ENCODE measurements at places on chromosomes 16 and 17.

DNA sequence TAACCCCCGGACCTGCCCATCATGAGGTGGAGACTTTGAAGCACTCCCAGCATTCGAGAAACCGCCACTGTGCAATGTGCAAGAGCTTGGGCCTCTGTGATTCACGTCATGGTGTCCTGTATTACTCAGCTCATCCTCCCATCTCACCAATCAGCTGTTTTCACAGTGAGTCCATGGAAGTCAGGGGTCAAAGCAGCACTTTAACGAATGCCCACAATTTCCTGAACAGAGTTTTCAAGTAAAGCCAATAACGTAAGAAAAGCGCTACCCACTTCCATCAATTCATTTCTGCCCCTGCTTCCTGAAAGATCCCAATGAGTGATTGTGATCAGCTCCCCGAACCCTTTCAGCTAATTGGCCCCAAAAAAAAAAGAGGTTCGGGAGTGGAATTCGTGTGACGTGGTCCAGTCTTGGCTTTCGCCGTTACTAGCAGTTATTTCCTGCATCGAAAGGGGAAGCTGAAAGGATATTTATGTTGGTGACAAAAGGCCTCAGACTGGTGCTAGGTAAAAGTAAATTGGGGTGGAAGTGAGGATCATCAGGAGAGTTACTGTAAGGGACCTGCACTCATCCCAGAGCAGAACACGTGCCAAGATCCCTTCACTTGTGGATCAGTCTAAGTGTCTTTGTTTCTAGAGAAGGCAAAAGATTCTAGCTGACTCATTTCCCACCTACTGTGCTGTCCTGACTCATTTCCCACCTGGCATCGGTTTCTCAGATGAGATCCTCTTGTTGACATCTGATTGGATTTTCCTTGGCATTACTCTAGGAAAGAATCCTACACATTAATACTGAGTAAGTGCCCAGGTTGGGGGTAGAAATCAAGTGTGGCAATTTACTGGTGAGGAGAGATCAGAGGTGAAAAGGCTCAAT is 136.7 kb upstream of the NUDT7 start:
- DNase-seq, result no peak

DNA sequence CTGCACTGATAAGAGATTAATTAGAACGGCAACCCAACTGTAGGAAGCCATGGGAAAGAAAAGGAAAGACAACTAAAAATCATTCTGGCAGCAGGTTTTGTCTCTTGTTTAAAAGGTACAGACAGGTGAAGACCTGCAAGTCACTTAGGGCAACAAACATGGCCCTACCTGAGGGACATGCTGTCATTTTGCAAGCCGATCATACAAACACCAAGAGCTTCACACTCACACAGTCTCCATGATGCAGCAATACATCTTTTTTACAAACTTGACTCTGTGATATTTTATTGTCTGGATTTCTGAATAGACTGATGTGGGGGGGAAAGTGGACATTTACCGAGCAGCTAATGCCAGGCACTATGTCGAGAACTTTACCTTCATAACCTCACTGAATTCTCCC is 101.8 kb downstream of the PARN start:
- no peak for DNase-seq

GRCh38 chr16:65947951-65948350 is 418.5 kb upstream of the CDH5 start:
- no peak for DNase-seq

GRCh38 chr17:9707948-9708347 is 62.6 kb downstream of the USP43 start:
- no peak for DNase-seq

DNA sequence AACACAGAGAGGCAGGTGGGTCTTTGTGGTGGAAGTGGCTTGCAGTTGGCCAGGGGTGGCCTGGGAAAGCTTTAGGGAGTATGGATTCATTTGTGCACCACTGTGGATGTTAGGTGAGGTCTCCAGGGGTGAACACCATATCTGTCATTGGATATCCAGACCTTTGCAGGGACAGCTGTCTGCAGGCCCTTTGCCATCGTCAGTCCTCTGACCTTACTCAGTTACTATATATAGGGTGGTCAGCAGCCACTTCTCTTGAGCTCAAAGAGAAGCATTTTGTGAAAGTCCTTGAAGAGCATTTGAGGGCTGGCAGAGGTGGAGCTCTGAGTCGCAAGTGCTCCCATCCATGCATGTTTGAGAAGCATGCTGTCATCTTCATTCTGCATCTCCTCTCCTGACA is 40.4 kb downstream of the TMEM11 start:
- no peak for DNase-seq

DNA sequence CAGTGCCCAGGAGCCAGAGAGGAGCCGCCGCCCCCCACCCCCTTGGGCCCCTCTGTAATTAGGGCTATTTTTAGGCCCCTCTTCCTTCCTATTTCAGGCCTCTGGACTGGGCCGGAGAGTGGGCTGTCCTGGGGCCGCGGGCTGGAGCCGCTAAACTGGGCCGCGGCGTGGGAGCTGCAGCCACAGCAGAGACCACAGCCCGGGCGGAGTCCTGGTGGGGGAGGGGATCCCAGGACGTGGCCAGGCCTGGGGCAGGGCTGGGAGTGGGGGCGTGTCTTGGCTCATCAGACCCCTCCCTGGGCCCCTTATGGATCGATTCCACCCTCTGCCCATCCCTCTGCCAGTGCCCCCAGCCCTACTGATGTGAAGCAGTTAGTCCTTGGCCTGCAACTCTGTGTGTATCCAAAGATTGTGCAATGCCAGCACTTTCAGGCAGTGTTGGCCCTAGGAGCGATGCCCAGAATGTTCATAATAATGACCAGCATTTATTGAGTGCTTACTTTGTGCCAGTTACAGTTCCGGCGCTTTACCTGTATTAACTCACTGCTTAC is 15.0 kb upstream of the TAC4 start:
- no peak for DNase-seq

- DNase-seq, result no peak
Observed at GRCh38 chr17:17865035-17865434, 28.2 kb upstream of the SREBF1 start.

DNA sequence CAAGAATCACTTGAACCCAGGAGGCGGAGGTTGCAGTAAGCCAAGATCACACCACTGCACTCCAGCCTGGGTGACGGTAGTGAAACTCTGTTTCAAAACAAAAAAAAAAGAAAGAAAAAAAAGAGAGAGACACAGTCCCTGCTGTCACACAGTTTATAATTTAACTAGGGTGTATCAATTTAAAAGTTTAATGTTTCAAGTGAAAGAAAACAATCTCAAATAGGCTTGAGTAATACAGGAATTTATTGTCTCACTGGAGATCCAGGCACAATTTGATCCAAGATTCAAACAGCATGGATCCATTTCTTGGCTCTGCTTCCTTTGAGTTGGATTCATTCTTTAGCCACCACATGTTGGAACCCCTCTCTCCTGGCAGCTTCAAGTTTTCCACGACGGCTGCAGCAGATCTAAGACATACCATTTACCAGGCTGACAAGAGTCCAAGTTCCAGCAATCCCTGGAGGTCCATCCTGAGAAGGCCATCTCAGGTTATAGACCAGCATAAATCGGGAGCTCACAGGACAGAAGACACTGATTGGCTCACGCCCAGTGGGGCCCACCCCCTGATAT is 97.5 kb downstream of the YPEL2 start:
- DNase-seq, result no peak

DNA sequence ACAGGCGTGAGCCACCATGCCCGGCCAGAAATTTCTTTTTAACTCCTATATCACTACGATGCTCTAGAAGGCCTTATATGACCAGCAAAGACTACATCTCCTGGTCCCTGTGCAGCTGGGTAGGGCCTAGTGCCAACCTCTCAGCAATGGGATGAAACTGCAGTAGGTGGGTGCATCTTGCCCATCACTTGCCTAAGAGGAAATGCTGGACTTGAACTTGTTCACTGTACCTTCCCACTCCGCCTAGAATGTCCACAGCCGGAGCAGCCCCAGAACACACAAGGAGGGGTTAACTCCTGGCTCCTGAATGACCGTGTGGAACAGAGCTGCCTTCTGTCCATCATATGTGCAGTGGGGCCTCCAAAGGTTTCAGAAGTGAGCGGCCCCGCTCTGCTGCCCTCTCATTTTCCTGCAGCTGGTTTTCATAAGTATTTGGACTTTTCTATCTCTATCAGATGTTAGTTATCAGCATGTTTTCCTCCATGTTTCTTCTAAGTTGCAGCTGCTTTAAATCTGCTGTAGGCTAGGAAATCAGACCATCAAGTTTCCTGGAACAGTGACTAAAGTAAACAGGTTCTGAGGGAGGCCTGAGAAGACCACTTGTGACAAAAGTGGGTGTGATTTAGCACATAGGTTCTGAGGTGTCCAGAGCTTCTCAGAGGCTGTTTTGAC is 52.5 kb downstream of the WSB1 start:
- DNase-seq, result no peak

GRCh38 chr17:4161192-4161966 is 18.4 kb downstream of the CYB5D2 start:
- no peak for DNase-seq

DNA sequence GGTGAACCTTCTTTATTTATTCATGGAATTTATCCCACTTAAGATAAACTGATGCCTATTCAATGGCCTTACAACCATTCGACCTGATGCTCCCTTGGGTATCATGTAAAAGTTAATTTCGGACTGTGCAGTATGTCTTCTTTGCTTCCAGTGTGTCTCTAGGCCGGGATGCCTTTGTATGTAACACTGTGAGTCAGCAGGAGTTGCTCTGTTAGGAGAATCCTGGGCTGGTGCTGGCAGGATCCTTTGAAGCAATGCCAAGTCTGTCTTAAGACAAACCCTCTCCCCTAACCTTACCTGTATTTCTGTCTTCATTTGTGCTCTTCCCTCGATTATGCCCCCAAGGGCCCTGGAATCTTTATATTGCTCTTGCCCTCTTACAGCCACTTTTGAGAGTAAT is 37.9 kb upstream of the ABCA8 start:
- no peak for DNase-seq

DNA sequence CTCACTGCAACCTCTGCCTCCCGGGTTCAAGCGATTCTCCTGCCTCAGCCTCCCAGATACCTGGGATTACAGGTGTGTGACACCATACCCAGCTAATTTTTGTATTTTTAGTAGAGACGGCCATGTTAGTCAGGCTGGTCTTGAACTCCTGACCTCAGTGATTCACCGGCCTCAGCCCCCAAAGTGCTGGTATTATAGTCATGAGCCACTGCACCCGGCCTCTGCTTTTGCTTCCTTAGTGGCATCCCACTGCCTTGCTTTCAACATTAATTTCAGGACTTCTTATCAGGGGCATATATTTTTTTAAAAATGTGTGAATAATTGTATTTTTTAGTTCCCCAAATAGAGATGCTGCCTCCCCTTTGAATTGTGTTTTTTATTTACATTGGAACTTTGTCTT is 98.8 kb downstream of the SYCE1L start:
- DNase-seq, result no peak

DNA sequence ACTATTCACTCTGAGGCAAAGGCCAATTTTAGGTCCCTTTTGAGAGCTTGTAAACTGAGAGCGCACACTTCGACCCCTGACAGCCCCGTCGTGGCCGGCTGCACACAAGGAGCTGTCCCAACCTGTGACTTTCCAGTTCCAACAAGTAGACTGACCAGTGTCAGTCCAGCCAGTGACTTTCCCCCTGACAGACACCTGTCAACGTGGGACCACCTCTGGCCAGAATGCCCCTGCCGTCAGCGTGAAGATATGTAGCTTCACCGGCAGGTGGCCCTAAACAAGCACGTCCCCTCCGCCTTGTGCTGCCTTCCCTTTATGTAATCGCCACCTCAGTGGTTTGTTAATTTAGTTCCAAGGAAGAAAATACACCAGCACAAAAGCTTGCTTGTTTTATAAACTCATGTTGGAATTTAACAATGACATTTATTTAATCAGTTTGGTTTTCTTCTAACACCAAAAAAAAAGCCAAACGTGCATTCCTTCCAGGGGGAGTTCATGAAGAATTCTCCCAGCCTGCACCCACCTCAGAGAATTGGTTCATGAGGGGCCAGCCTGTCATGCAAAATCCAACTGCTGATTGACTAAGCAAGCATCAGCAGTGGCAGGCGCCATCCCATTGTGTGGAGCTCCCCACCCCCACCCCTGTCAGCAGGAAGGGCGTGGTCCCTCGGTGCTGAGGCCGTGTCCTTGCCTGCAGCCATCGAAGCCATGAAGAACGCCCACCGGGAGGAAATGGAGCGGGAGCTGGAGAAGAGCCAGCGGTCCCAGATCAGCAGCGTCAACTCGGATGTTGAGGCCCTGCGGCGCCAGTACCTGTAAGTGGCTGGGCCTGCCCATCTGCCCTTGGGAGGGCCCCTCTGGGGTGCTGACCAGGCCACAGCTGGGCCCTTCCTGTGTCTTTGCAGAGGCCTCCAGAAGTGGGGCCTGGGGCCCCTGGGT is 33.9 kb downstream of the PLD6 start:
- no peak for DNase-seq

Data from CD4-positive, alpha-beta memory T cell (primary cell).